ENCODE measurements at places on chromosomes 7 and 10.

GRCh38 chr7:129213828-129214227 lies 11.0 kb upstream of the AHCYL2 start:
- DNase-seq: peak; percentile 9

GRCh38 chr7:48251766-48252165 lies 80.5 kb downstream of the ABCA13 start:
- no peak for DNase-seq

DNA sequence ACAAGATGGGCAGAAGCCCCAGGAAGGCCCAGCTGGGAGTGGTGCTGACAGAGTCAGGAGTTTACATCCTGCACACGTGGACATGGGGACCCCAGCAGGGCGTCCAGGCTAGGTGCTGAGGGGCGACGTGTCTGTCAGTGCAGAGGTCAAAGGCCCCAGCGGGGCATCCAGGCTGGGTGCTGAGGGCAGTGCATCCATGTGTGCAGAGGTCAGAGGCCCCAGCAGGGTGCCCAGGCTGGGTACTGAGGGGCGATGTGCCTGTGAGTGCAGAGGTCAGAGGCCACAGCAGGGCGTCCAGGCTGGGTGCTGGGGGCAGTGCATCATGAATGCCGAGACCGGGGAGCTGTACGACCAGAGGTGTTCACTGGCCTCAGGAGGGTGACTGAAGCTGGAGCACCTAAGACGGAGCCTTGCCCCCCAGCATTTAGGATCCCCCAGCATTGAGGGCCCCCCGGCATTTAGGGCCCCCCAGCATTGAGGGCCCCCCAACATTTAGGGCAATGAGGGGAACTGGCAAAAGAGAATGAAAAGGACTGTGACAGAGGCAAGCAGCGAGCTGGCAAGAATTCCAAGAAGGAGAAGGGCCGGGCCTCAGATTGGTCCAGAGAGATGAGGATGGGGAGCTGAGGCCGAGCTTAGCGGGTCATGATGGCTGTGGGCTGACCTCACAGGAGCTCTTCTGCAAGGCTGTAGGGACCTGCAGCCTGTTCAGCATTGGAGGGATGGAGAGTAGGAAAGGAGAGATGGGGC lies 474.9 kb downstream of the PTPRN2 start:
- no peak for DNase-seq

- DNase-seq: no peak
Measured at GRCh38 chr7:25964483-25964991, 187.5 kb upstream of the NFE2L3 start.

GRCh38 chr7:158252081-158252836 lies 335.4 kb downstream of the PTPRN2 start:
- DNase-seq: no peak

DNA sequence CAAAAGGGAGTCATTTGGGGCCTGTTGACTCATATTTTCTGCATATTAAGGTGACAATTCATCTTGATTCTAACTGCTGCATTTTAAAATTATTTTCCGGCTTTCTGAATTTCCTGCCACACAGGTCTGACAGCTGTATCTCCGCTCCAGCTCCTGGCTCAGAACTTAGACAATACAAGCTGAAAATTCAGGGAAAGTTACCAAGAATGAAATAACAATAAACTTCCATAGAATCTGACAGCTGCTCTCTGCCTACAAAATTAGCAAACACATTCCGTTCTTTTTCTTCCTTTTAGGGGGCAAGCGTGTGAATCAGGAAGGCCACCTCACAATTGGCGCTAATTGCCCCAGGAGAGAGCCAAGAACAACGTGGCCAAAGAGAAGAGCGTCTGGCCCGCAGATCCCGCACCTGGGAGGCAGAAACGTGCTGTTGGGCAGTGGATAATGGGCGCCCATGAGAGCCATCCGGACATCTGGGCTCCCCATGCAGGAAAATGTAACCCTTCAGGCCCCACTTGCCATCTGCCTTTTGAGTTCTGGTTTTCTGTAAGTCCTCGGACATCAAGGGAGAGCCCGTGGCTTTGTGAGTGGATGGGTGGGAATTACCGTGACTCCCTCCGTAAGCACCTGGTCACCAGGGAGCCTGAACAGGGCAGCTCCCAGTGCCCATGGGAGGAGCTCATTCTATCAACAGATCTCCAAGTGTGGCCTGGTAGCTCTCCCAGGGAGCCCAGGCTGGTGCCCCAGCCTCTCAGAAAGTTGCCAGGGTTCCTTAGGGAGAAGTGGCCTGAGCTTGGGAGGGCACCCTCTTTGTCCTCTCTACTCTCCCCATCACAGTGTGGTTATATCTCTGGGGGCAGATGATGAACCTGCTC lies 5.0 kb downstream of the CLRN3 start:
- DNase-seq: no peak

GRCh38 chr7:70082099-70082611 lies 483.9 kb downstream of the AUTS2 start:
- no peak for DNase-seq

GRCh38 chr10:132389433-132390169 lies 7.4 kb upstream of the PWWP2B start:
- no peak for DNase-seq

- DNase-seq: peak; percentile 68
Measured at GRCh38 chr10:88992921-88993524, 2.4 kb downstream of the FAS start.

DNA sequence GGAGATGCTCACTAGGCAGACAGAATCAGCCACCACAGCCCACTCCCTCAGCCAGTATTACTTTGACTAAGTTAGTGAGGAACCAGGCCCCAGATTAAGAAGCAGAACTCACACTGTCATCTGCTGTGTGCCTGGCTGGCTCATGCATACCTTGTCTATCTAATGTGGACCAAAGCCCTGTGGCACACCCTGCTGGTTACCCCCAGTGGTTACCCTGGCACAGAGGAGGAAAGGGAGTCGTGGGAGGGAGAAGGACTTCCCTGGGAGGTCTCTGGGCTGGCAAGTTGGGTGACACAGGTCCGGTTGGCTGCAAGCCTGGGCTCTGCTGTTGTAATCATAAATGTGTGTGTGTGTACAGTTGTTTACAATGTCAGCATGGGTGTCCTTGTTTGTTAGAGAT lies 7.5 kb upstream of the SH2D4B start:
- peak; percentile 48 for DNase-seq

DNA sequence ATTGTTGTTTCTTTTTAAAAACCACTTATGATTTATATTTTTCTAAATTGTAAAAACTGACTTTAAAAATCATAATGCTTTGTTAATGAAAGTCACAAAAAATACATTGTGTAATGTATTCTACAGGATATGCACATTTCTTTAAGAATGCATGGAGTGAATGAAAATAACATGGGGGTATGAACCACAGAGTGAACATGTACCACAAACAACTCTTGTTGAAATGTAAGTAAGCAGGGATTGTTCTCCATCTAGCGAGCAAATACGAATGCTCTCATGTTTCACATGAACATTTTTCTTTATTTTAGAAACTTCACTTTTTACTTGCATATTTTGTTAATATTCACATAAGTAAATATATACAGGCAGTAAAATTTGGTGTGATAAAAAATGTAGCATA lies 35.6 kb upstream of the LAMB4 start:
- DNase-seq: no peak

GRCh38 chr10:93445097-93445960 lies 36.8 kb downstream of the MYOF start:
- DNase-seq: peak; percentile 100

DNA sequence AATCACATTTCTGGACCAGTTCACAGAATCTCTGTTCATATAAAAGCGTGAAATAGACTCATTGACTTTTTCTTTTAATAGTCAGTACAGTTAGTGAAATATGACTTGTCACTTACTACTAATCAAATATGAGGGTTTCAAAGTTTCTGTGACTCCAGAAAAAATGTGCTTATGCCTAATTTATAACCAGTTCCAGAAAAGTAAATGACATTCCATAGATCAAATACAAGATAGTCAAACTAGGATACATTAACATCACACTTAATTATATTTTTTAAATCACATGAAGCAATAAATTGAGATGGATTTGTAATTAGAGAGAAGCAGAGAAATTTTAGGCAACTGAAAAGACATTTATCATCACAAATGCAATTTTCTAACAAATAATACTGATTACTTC lies 491.4 kb downstream of the KIF20B start:
- DNase-seq: no peak

GRCh38 chr10:70441895-70442309 lies 421 bp upstream of the NODAL start:
- DNase-seq: no peak

DNA sequence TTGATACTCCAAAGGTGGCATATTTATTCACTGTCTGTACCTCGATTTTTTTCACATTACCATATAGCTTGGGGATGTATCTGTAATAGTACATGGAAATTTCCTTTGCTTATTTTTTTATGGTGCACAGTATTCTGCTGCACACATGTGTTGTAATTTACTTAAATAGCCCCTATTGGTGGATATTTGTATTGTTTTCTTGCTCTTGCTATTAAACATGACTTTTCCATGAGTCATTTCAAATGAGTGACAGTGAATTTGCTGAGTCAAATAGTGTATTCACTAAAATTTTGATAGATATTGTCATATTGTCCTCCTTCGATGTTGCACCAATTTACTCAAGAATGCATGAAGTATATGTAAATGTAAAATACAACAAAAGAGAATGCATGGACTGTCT lies 122.7 kb upstream of the STEAP4 start:
- DNase-seq: peak; percentile 51

- no peak for DNase-seq
Measured at GRCh38 chr10:5888843-5889623, 660 bp downstream of the ANKRD16 start.

GRCh38 chr10:119680050-119680449 lies 28.9 kb downstream of the BAG3 start:
- peak; percentile 88 for DNase-seq

- DNase-seq: peak; percentile 35
Measured at GRCh38 chr7:155741082-155741481, 71.2 kb downstream of the SHH start.

All from renal cortical epithelial cell (primary cell).